Fibroblast of the aortic adventitia (primary cell): ENCODE measurements at places on chromosomes 16 and 17. TPM values are rescaled to one million over a fixed set of nuclear protein-coding genes. Genes with fewer than 3 reads are reported as not detected.

DNA sequence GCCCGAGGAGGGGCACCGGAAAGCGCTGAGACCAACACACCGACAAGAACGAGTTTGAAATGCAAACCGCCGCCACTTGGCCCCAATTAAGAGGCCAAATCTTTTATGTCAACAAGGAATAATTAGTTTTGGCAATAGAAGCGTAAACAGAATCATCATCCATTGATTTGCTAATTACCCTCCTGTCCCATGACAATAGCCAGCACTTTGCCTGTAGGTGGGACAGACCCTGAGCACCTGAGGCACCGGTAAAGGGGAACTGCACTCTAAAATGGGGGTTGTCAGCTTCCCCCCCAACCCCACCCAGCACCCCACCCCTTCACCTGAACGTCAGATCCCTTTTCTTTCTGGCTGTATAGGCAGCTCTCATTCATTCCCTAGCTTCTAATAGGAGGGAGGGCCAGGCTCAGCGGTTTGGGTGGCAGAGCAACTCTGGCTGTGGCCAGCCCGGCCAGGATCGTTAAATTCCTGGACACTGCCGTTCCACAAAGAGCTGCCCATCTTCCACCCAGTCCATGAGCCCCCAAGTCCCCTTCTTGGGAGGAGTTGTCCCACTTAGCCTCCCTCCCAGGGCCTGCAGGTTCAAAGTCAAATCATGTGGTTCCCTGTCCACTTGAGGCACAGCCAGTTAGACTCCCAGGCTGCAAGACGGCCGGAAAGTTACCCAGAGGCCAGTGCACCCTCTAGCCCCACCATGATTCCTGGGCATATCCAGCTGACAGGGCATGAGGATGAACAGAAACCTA is 45.8 kb downstream of the WNT3 start:
- no peak for DNase-seq

DNA sequence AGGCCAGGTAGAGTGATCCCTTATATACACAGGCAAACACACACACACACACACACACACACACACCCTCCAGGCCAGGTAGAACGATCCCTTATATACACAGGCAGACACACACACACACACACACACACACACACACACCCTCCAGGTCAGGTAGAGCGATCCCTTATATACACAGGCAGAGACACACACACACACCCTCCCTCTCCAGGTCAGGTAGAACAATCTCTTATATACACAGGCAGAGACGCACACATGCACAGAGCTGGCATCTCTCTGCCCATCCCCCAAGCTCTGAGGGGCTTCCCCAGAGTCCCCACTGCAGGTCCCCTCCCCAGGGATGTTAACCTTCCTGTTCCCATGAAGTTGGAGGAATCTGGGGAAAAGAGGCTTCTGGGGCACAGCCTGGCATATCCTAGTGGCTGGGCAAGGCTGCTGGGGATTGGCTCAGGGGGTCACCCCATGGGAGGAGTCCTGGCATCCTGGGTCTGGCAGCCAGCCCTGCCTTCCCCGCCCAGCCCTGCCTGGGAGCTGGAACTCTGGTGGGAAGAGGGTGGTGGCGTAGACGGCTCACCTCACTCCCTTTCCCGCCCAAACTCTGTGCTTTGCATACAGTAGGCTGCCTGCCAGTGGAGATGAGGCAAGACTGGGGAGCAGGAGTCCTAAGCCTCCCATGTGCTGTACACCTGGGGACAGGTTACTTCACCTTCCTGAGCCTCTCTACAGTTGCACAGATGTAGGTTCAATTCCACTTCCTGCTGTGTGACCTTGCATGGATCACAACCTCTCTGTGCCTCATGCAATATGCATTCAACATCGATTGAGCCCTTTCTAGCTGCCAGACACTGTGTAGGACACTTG is 41.8 kb downstream of the TEKT5 start:
- DNase-seq = no peak

Gene MT4
- total RNA-seq = not detected in 2 replicates

Gene OTOP2
- not detected in 2 replicates for total RNA-seq

Gene TMIGD1
- not detected in 2 replicates for total RNA-seq

Gene KRTAP1-5
- 1.4 TPM in 1 of 2 replicates, not detected in the other for total RNA-seq

Gene KCNG4
- not detected in 2 replicates for total RNA-seq
